Stimulated activated CD4-positive, alpha-beta T cell treated with anti-CD3 and anti-CD28 coated beads, Interleukin-12 subunit alpha, Interleukin-12 subunit beta, amount 100 ng/mL, for 48 hours (primary cell): ENCODE measurements at places on chromosomes 2 and 18.

- DNase-seq, result no peak
These were observed 250.5 kb upstream of the MYT1L start for GRCh38 chr2:2581331-2582159.

- DNase-seq, result no peak
These were observed 133.3 kb downstream of the ZNF236 start for GRCh38 chr18:76955524-76956170.

- DNase-seq, result no peak
These were observed 134.6 kb upstream of the SPATS2L start for GRCh38 chr2:200171731-200172482.

- no peak for DNase-seq
These were observed 58.9 kb upstream of the THUMPD2 start for GRCh38 chr2:39837856-39838453.

DNA sequence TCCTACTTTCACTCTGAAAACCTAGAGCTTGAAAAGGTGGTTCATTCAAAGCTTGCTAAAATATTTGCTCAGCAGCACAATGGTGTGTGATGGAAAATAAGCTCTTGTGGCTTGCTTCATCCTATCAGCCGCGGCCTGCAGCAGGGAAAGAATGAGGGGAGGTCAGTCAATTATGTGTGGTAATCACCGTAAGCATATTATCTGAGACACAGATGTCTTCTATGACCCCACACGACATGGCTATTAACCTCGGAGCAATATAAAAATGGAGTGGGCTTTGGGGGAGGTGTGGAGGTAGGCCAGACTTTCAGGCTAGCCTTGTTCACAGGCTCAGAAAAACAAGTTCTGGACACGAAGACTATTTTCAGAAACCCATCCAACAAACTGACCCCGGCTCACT is 98.4 kb upstream of the SIX3 start:
- DNase-seq, result no peak
